ENCODE measurements at places on chromosomes 1 and 21.
A peak's percentile ranks its signal among the peaks of the same experiment; 100 is the strongest.

DNA sequence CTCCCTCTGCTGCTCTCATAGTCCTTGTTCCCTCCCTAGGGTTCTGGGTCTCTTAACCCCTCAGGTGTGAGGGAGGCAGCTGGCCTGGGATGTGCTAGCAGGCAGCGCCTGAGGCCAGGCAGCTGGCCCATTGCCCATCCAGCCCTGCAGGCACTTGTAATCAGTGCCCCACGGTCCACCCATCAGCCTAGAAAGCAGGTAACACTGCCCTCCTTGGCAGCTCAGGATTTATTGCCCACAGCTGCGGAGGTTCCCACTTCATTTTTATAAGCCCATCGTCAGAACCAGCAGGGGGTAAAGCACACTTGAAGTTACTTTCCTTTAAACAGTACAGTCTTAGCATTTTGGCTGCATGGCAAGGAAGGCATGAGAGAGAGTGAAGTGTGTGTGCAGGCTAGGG is 70.6 kb downstream of the TMEM53 start:
- no peak for DNase-seq

DNA sequence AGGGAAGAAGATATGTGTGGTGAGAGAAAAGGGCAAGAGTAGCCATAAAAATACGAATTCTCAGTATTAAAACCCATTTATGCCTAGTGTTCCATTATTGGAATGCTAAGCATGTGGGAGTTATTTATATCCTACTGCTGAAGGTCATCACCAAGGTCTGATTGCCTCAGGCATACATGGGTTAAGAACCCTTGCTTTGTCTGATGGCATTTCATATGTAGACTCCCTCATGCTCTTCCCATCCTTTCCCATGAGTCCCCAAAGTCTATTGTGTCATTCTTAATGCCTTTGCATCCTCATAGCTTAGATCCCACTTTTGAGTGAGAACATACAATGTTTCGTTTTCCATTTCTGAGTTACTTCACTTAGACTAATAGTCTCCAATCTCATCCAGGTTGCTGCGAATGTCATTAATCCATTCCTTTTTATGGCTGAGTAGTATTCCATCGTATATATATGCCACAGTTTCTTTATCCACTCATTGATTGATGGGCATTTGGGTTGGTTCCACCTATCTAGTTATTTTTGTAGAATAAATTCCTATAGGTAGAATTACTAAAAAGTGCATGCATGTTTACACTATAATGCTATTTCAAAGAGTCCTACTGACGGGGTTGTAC is 172.5 kb downstream of the DYRK1A start:
- DNase-seq: no peak

GRCh38 chr21:18142655-18143054 is 102.0 kb upstream of the CHODL start:
- no peak for DNase-seq

- DNase-seq: no peak
These were observed 18.6 kb upstream of the TMPRSS2 start for GRCh38 chr21:41526478-41527087.

DNA sequence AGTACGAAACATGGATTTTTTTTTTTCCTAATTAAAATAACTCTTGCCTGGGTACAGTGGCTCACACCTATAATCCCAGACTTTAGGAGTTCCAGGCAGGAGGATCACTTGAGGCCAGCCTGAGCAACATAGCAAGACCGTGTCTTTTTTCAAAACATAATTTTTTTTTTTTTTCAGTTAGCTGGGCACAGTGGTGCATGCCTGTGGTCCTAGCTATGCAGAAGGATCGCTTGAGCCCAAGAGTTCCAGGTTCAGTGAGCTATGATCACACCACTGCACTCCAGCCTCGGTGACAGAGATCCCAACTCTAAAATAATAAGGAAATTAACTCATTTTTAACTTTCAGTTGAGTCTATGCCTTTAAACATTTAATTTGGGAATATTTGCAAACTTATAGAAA is 170.1 kb downstream of the NEK7 start:
- no peak for DNase-seq

DNA sequence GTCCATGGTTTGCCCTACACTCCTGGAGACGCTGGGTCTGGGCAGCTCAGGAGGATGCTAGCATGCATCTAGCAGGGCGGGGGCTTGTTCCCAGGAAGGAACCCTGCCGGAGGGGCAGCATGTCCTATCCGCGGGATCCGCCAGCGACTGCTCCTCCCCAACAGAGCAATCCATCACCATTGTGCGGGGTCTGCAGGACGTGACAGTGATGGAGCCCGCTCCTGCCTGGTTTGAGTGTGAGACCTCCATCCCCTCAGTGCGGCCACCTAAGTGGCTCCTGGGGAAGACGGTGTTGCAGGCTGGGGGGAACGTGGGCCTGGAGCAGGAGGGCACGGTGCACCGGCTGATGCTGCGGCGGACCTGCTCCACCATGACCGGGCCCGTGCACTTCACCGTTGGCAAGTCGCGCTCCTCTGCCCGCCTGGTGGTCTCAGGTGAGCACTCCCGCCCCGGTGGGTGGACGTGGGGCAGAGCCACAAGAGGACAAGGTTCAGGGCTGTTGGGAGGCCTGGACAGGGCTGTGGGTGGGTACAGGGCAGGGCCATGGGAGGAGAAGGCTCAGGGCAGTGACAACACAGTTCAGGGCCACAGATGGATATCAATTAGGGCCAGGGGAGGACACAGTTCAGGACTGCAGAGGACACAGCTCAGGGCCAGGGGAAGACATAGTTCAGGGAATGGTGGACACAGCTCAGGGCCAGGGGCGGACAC is 71.3 kb downstream of the OBSCN start:
- no peak for DNase-seq

- no peak for DNase-seq
These were observed 109.4 kb downstream of the DISC1 start for GRCh38 chr1:231735941-231736340.

GRCh38 chr1:220879076-220879508 is at the start of gene HLX:
Gene HLX, plus strand, starts transcription at chr1:220879443. Its CDS starts 415 bp downstream, at chr1:220879858.
- DNase-seq: no peak

- no peak for DNase-seq
These were observed 107.3 kb downstream of the RNF220 start for GRCh38 chr1:44512313-44512885.

GRCh38 chr1:196259316-196259715 is 348.9 kb downstream of the KCNT2 start:
- no peak for DNase-seq

DNA sequence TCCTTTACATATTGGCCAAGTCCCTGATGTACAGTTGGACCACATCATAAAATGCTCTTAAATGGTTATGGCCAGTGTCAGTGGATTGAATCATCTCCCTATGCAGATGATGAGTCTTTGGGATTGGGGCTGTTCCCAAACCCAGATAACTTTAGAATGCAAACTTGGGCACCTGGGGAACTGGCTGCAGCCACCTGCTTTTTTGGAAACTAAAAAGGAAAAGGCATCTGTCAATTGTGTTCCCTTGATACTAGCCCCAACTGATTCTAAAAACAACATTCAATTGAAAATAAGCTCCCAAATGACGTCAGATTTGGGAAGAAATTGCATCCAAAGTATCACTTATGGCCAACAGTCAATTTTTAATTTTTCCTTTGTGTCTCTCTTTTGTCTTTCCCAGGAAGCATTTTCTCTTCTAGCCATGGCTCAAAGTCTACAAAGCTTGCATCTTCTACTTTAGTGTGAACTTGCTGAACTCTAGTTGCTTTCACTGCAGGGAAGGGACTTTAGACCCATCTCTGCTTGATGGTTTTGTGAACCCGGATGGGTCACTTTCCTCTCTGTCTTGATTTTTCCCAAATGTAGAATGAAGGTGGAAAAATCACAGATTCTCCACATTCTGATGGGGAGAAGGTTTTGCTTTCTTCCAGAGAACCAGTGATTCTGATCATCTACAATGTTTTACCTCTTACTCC is 402.3 kb upstream of the USP24 start:
- no peak for DNase-seq

- peak; percentile 78 for DNase-seq
These were observed 2.2 kb downstream of the CYB5R1 start for GRCh38 chr1:202964791-202965410.

DNA sequence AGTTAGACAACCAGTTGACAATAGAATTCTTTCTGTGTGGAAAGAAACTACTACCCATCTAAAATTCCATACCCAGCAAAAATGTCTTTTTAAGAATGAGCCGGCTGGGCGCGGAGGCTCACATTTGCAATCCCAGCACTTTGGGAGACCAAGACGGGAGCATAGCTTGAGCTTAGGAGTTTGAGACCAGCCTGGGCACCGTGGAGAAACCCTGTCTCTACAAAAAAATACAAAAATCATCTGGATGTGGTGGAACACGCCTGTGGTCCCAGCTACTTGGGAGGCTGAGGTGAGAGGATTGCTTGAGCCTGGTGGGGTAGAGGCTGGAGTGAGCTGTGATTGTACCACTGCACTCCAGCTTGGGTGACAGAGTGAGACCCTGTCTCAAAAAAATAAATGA is 79.2 kb downstream of the SCCPDH start:
- no peak for DNase-seq

- no peak for DNase-seq
These were observed 6.6 kb downstream of the TBX19 start for GRCh38 chr1:168287237-168287664.

DNA sequence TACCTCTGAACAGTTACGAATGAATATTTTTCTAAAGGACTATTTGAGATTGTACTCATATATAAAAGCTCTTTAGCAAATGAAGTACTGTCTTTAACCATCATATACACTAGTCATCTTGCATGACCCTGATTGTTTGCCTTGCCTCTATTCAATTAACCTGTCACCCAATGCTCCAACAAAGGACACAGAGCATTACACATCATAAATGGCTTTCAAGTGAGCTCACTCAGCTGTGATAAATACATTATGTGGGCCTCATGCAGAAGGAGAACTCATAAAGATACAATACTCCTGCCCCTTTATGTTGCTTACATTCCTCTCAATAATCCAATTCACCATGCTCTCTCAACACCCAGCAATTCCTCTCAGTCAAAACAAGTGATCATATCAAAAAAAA is 993.0 kb upstream of the PRMT6 start:
- DNase-seq: no peak

DNA sequence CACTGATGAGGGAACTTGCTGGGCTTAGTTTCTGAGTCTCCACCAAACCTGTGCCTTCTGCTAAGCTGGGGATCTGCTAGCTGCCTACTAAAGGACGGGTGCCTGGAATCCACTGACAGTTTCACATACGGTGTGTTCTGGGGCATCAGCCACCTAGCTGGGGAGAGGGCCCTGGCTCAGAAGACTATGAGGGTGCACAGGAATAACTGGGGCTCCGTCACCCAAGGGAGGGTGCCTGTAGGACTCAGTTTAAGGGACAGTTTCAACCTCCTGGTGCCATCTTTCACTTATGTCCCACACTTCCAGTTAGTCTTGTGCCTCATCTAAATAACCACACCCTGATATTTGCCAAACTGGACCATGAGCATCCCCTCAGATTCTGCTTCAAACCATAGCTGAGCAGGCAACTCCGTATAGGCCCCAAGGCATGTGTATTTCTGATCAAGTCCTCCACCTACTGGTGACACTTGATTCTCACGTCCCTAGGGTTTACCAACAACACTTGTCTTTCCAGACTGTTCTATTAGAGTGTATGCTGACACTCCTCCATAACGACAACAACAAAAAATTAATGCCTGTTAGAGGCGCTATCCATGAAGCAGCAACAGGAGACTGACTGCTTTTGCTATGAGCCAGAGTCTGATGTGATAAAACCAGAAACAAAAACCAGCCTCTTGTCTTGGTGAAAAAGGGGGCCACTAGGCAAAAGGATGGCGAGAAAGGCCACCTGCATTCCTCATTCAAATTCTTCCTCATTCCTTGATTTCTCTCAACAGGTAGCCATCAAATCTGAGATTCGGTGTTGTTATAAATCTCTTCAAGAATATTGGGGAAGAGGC is 55.0 kb upstream of the PAXBP1 start:
- DNase-seq: peak; percentile 14

- no peak for DNase-seq
These were observed 8.3 kb upstream of the PADI1 start for GRCh38 chr1:17196496-17197185.

DNA sequence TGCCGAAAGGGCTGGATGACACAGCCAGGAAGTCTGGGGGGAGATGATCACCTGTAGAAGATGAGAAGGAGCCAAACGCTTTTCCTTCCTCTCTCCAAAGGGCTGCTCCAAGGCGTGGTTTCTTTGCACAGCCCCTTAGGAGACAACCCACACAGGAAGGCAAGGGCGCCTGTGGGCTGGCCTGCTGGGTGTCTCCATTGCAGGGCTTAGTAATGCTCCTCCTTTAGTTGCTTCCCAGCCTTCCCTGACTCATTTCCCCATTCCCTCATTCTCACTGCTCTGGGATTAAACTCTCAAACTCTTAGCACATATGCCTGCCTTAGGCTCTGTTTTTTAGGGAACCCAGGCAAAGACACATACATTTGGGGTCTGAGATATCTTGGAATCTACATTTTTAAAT is 1.7 kb upstream of the CLCA1 start:
- no peak for DNase-seq

- DNase-seq: no peak
These were observed 36.4 kb downstream of the VPS26C start for GRCh38 chr21:37230632-37231248.

DNA sequence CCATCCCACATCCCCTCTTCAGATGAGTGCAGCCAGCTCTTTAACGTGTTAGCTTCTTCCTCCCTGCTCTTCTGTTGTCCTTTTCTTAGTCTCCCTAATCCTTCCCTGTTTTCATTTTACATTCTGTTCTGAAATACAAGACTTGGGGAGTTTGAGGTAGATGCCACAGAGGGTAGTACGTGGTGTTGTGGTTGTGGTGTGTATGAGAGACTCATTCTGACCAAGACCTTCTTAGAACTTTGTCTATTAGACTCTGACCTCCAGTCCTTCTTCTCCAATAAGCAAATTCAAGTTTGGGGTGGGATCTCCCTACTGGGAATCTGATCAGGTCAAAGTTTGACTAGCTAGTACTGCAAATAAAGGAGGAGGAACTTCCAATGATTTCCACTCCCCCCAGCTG is 39.5 kb downstream of the CACNA1E start:
- DNase-seq: no peak

DNA sequence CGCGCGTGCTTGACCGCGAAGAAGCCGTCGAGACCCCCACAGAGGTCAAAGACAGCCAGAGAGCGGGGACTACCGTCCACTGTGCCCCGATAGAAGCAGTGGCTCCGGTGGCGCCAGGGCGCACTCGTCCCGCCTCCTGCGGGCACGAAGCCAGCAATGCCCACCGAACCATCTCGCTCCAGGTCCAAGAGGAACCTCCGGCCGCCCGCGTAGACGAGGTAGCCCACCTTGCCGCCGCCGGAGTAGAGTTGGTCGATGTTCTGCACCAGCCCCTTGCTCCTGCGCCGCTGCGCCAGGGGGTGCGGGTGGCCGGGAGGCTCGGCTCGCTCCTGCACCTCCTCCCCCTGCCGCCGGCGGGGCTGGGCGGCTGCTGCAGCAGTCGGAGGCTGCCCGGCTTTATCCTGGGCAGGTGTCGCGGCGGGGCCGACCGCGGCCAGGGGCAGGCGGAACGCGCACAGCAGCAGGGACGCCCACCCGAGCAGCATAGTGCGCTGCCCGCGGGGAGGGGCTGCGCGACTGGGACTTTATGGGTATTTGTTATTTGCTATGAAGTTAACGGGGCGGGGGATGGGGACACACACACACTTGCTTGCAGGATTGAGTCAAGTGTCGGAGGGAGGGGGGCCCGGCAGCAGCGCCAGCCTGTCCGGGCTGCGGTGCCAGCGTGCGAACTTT is 844 bp downstream of the ADAMTS5 start:
- no peak for DNase-seq

GRCh38 chr1:77866296-77866695 is 22.1 kb upstream of the NEXN start:
- no peak for DNase-seq
